BJ (cell line): ENCODE measurements at places on chromosomes 2 and 18.

GRCh38 chr18:48375150-48375800, 33.9 kb downstream of the ZBTB7C start:
- DNase-seq, result no peak

DNA sequence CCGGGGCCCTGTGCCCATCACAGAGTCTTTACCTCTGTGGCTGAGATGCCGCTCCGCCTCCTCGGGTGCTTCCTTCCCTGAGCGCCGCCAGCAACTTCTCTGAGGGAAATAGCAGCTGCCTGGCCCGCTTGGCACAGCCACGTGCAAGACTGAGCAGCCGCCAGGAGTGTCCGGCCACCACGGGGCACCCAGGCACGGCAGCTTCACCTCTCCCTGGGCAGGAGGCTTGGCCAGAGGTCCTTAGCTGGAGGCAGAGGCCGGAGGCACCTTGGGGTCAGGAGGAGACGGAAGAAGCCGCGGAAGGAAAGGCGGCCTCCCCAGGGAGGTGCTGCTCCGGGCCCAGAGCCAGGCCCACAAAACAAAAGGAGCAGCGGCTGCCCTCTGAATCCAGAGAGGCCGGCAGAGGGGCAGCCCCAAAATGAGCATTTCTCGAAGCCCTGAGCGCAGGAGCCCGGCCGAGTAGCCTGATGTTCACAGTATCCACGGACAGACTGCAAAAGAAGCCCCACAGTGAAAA, 6.0 kb upstream of the LIMS2 start:
- DNase-seq, result no peak

- no peak for DNase-seq
Observed at GRCh38 chr2:85327160-85327821, 498 bp downstream of the TGOLN2 start.

DNA sequence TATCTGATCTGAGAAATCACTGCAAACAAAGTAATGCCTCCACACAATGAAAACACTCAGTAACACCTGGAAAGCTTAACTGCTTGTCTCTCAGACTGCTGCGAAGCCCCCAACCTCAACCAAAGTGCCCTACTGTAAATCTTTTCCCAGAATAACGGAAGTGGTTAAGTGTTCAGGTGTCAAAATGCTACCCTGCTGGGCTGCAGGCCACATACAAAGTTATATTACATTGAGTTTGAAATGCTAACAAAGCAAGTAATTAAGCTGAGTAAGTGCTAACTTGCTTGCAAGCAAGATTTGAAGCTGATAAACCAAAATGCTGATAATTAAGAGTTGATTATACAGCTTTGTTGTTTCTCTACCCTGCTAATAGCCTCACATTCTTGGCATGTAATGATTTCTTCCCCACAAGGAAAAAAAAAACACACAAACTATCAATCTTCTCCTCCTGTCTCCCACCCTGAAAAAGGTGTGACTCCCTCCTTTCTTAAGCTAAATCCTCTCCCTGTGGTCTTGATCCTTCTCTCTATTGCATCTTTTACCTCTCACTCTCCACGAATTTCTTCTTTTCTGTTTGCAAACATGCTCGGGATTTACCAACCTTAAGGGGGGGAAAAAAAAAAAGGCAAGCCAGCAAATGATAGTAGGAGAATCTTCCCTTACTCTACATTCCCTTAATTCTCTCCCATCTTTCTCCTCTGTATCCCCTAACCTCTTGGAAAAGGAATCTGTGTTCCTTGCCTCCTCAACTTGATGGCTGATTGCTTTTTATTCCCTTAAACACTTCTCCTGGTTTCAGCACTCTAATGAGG, 266.8 kb upstream of the SIX3 start:
- no peak for DNase-seq

DNA sequence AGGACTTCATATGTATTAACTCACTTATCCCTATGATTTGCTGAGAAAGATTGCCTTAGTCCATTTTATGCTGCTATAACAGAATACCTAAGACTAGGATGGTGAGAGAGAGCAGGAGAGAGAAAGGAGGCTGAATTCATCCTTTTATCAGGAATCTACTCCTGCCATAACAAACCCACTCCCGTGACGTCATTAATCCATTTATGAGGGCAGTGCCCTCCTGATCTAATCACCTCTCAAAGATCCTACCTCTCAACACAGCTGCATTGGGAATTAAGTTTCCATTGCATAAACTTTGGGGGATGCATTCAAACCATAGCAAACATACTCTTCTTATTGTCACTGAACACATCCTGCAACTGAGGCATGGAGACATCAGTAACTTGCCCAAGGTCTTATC, 122.0 kb downstream of the VIT start:
- DNase-seq, result no peak

DNA sequence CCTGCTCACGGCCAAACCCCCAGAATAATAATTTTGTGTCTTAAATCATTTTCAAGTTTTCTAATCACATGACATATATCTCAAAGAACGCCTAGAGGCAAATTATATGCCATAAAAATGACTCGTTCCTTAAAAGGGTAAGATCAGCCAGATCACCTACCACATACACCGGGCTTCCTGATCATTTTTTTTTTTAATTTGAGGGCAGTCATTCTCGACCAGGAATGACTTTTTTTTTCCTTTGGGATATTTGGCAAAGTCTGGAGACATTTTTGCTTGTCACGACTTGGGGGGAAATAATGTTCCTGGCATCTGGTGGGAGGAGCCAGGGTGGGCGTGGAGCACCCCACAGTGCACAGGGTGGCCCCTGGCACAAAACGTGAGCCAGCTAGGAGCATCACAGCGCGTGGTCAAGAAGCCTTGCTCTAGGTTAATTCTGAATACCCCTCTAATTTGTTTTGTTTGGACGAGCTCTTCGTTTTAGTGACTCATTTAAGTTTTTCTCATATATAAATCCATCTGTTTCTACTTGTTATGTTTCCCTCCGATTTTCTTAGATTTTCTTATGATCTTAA, 94.9 kb downstream of the TWIST2 start:
- DNase-seq, result no peak

GRCh38 chr18:9188359-9189231, 52.0 kb downstream of the ANKRD12 start:
- no peak for DNase-seq

DNA sequence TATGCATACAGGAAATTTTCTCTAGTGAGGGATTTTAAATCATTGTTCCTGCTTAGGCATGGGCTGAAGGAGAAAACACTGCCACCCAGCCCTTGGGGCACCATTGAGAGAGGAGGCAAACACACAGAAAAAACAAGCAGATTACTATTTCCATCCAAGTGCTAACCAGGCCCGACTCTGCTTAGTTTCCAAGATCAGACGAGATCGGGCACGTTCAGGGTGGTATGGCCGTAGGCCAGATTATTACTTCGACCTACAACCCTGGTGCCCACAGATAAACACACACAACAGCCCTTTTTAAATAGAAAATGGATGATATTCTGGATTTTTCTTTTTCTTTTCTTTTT, 45.4 kb upstream of the RHOB start:
- DNase-seq, result no peak

DNA sequence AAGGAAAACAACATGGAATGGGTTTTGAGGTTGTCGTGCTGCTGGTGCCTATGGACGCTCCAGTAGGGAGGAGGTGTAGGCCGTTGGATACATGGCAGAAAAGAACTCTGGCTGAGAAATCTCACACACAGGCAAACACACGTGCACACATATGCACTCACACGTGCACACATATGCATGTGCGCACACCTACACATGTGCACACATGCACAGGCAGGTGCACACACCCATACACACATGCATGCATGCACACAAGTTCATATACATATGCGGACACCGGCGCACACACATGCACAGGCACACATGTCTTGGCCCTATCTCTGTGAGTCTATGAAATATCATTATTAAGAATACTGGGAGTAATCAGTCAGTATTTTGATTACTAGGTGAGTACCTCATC, 150.4 kb downstream of the LRRC30 start:
- DNase-seq, result no peak

DNA sequence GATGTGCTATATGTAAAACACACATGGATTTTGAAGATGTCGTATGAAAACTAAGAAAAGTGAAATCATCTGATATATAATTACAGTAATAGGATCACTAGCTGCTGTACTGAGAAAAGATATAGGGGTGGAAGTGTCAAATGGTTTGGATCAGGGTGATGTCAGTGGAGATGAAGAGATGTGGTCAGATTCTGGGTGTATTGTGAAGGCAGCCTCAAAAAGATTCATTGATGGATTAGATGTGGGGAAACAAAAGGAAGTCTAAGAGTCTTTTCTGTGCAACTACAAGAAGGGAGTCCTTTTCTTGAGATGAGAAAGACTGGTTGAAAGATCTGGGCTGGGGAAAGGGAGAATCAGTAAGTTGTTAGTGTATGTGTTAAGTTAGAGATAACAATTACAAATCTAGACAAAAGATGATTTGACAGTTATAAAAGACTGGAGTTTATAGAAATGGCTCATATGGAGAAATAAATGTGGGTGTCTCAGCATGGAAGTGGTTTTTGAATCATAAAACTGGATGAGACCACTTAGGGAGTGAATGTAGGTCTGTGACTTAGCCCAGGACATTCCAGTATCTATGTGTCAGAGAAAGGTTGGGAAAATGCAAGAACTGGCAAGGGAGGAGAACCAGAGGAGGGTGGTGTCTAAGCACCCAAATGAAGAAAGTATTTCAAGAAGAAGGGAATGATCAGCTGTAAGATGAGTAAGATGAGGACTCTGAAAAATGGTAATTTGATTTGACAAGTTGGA, 347.4 kb downstream of the PARD3B start:
- peak; percentile 72 for DNase-seq

GRCh38 chr2:17311771-17312511, 206.3 kb downstream of the RAD51AP2 start:
- no peak for DNase-seq
